Spinal cord (tissue), 10 donors: ENCODE measurements at places on chromosomes 2 and 18. TPM values are rescaled to one million over a fixed set of nuclear protein-coding genes. Genes with fewer than 3 reads are reported as not detected.

DNA sequence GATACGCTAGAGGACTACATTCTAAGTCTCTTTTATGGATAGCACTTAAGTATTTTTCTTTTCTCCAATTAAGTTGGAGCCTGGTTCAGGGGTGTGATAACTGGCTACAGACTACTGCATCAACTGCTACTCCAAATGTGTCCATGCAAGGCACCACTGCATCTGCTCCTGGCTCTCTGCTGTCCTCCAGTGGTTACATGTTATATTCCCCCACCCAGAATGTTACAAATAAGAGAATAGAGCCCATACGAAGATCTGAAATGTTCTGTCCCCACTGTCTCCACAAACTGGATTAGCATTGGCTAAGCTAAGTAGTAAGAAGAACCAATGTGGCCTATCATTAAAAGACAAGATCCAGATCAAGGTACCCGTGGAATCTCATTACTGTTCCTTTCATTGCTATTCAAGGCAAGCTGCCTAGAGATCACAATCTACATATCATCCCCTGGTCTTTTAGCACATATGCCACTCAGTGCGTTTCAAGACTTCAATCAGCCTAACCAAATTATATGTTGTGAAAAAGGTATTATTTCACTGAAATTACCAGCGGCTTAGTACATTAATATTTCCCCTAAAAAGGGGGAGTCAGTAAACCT lies 308.3 kb upstream of the SLC8A1 start:
- no peaks in the 10 kb centered on the region for H3K36me3 ChIP-seq
- no peaks in the 10 kb centered on the region for H3K4me1 ChIP-seq
- no peaks in the 10 kb centered on the region for H3K27me3 ChIP-seq
- no peak overlapping the region for H3K27ac ChIP-seq

DNA sequence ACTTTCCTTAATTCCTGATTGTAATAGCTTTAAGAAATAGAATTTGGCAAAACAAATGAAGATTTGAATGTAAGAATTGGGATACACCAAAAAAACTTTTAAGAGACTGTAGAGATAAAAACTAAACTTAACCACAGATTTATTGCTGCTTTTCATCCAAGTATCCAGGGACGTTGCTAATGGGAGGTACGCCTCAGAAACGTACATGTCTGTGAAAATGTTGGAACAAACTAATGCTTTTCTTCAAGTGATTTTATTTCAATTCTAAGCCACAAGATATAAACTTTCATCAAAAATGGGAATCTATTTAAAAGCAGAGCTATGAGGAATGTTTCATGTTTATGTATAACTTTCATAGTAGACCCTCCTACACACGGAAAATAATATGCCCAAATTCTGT lies 66.3 kb downstream of the ARHGAP15 start:
- H3K4me3 ChIP-seq: no peak overlapping the region
- H3K27me3 ChIP-seq: no peaks in the 10 kb centered on the region
- H3K4me1 ChIP-seq: peaks cover 3% of the 10 kb centered on the region
- no peak overlapping the region for H3K27ac ChIP-seq
- peak; percentile 4 for DNase-seq

DNA sequence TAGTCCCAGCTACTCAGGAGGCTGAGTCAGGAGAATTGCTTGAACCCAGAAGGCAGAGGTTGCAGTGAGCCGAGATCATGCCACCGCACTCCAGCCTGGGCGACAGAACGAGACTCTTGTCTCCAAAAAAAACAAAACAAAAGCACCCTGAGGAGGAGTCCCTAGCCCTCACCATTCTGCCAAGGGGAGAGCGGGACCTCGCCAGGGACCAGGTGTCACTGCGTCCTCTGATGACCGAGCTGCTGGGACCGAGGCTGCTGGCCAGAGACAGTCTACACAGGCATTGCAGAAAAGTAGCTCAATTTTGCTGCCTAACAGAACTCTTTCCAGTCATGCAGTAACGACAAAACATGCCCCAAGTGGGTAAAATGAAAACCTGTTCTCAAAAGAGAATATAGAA lies 18.4 kb downstream of the NCK2 start:
- H3K4me1 ChIP-seq: peaks cover 14% of the 10 kb centered on the region
- no peaks in the 10 kb centered on the region for H3K36me3 ChIP-seq
- H3K4me3 ChIP-seq: no peak overlapping the region
- H3K27ac ChIP-seq: no peak overlapping the region

ZNF804A gene
- 15.7 TPM for total RNA-seq

REG3G gene
- not detected for total RNA-seq

- H3K27me3 ChIP-seq: no peaks in the 10 kb centered on the region
- no peaks in the 10 kb centered on the region for H3K36me3 ChIP-seq
- H3K4me1 ChIP-seq: peaks cover 5% of the 10 kb centered on the region
- no peak overlapping the region for H3K27ac ChIP-seq
- DNase-seq: no peak
Measured at GRCh38 chr18:8556424-8556823, 52.8 kb upstream of the RAB12 start.

DNA sequence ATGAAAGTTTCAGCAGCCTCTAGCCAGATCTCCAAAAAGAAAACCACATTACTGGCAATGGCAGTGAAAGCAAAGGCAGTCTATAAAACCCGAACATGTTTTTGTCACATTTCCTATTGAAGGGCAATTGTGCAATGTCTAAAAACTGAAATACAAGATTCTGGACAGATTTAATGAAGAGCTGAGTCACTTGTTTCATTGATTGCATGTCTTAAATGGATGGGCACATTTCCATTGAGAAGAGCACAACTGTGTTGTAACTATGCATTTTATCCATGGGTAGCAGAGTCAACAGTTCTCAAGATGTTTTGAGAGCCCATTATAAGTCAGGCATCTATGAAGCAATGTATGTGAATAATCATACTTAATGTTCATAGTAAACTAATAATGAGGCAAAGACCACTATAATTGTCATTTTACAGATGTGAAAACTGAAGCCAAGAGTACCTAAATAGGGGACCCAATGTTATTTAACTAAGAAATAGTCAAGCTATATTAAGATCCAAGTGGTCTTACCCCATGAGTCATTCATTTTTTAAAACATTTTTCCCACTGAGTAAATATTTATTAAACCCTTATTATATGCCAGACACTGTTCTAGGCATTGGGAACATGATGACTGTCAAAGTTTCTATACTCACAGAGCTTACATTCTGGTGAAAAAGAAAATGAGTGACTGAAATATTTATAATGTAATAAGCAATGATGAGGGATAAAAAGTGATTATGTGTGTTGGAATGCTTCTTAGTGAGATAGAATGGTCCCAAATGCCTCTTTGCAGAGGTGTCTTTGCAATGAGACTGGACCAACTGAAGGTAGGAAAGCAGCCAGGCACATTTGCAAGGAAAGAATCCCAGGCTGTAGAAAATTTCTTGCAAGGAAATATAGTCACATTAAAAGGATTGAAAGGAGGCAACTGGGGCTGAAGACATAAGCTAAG lies 818.9 kb upstream of the ACVR2A start:
- no peaks in the 10 kb centered on the region for H3K27me3 ChIP-seq
- no peaks in the 10 kb centered on the region for H3K36me3 ChIP-seq
- no peak overlapping the region for H3K4me3 ChIP-seq
- DNase-seq: no peak
- no peaks in the 10 kb centered on the region for H3K4me1 ChIP-seq

ERBB4 gene
- total RNA-seq: 41.7 TPM

GRCh38 chr2:14540015-14540414 lies 92.5 kb upstream of the LRATD1 start:
- H3K36me3 ChIP-seq: no peaks in the 10 kb centered on the region
- H3K4me1 ChIP-seq: no peaks in the 10 kb centered on the region
- DNase-seq: no peak
- no peak overlapping the region for H3K27ac ChIP-seq

- H3K27me3 ChIP-seq: no peaks in the 10 kb centered on the region
- H3K4me3 ChIP-seq: no peak overlapping the region
- H3K4me1 ChIP-seq: peaks cover 4% of the 10 kb centered on the region
- no peak for DNase-seq
- H3K27ac ChIP-seq: no peak overlapping the region
- H3K36me3 ChIP-seq: no peaks in the 10 kb centered on the region
Measured at GRCh38 chr2:54065411-54065810, 50.0 kb upstream of the ACYP2 start.

ARHGEF4 gene
- total RNA-seq: 71.0 TPM

- no peaks in the 10 kb centered on the region for H3K4me1 ChIP-seq
- H3K27me3 ChIP-seq: no peaks in the 10 kb centered on the region
- no peak for DNase-seq
- no peak overlapping the region for H3K4me3 ChIP-seq
- H3K36me3 ChIP-seq: no peaks in the 10 kb centered on the region
Measured at GRCh38 chr2:156009293-156009692, 323.2 kb downstream of the NR4A2 start.

- no peaks in the 10 kb centered on the region for H3K4me1 ChIP-seq
- H3K4me3 ChIP-seq: no peak overlapping the region
- no peaks in the 10 kb centered on the region for H3K27me3 ChIP-seq
- DNase-seq: no peak
Measured at GRCh38 chr2:20771299-20771698, 51.6 kb downstream of the LDAH start.

PLA2R1 gene
- total RNA-seq: 30.9 TPM

DNA sequence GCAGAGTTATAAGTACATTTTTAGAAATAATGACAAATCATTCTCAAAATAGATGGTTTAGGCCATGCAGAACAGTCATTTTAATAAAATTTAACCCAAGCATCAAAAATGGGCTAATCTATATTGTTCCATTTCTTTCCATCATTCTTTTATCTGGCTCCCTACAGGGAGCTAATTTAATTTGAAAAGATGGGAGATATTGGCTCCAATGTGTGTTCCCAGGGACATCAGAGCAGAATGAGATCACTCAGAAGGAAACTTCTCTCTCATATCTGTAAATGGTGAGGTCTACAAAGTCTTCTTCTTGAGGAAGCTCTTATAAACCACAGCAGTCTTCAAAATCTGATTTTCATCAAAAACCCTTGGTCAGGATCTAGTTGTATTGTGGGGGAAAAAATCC lies 119.4 kb upstream of the RAB6C start:
- H3K27me3 ChIP-seq: no peaks in the 10 kb centered on the region
- H3K4me3 ChIP-seq: no peak overlapping the region
- DNase-seq: no peak

GRCh38 chr2:219314804-219315468 lies 5.7 kb upstream of the PTPRN start:
- H3K4me3 ChIP-seq: no peak overlapping the region
- peaks cover 8% of the 10 kb centered on the region for H3K27me3 ChIP-seq
- DNase-seq: no peak

DNA sequence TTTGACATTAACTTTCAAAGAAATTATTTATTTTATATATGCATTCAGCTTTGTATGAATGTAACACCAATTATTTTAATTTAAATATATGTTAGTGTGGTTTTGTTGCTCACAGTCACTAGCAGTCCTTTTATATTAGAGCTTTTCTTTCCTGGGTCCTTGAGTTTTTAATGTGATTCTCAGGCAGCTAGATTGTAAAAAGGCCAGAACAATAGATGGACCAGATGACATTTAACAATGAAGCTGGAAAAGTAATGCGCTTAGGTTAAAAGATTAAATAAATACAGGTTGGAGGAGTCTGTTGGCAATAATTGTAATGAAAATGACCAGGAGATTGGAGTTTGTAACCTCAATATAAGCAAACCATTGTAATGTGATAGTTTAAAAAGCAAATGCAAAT lies 171.1 kb downstream of the FTCDNL1 start:
- DNase-seq: no peak
- no peak overlapping the region for H3K4me3 ChIP-seq

DNA sequence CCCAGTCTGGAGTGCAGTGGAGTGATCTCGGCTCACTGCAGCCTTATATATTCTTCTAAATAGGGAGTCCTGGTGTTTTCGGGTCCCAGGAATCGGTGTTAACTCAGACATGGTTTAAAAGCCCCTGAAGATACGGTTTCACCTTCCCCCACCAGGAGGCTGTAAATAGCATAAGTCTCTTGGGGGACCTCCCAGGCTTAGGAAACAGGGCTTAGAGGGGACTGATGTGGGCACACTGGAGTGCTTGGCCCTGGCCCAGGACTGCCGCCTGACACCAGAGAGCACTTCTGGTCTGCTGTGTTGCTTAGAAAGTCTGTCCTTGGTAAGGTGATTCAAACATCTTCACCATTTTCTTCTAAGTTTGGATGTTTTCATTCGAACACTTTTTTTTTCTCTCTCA lies 39.7 kb upstream of the MAP4K4 start:
- no peaks in the 10 kb centered on the region for H3K36me3 ChIP-seq
- no peaks in the 10 kb centered on the region for H3K27me3 ChIP-seq
- no peak overlapping the region for H3K4me3 ChIP-seq
- DNase-seq: no peak
- H3K27ac ChIP-seq: no peak overlapping the region

GKN1 gene
- total RNA-seq: not detected

DNA sequence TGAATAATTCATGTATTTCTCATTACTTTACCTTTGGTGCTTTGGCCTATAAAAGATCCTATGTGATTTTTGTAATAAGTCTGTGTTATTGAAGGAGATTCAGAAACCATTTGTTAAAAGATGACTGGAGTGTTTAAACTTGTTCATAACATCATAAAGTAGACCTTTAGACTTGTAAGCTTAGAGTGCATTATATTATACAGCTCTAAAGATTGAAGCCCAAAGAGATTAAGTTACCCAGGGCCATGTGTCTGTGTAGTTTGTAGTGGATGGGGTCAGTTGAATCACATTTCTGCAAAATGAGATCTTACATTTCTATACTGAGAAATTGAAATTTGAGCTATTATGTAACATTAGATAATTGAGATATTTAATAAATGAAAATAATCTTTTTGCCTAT lies 60.2 kb upstream of the STON1 start:
- peaks cover 5% of the 10 kb centered on the region for H3K36me3 ChIP-seq
- H3K27me3 ChIP-seq: no peaks in the 10 kb centered on the region
- no peak overlapping the region for H3K4me3 ChIP-seq
- no peak for DNase-seq
- no peak overlapping the region for H3K27ac ChIP-seq

- no peaks in the 10 kb centered on the region for H3K27me3 ChIP-seq
- no peak overlapping the region for H3K4me3 ChIP-seq
- DNase-seq: no peak
- no peak overlapping the region for H3K27ac ChIP-seq
- H3K4me1 ChIP-seq: no peaks in the 10 kb centered on the region
Measured at GRCh38 chr2:101082998-101083397, 68.2 kb downstream of the TBC1D8 start.

- no peaks in the 10 kb centered on the region for H3K36me3 ChIP-seq
- H3K4me1 ChIP-seq: no peaks in the 10 kb centered on the region
Measured at GRCh38 chr2:187915810-187916209, 361.6 kb upstream of the TFPI start.

HRH4 gene
- total RNA-seq: 0.06 TPM
